Activated CD8-positive, alpha-beta T cell treated with anti-CD3 and anti-CD28 coated beads for 36 hours (primary cell): ENCODE measurements at places on chromosomes 7 and 10. TPM values are rescaled to one million over a fixed set of nuclear protein-coding genes. Genes with fewer than 3 reads are reported as not detected.

GRCh38 chr7:94440451-94441039 is 45.9 kb downstream of the COL1A2 start:
- H3K36me3 ChIP-seq: no peaks in the 10 kb centered on the region
- H3K4me3 ChIP-seq: no peak overlapping the region
- H3K27me3 ChIP-seq: peaks cover 28% of the 10 kb centered on the region

DNA sequence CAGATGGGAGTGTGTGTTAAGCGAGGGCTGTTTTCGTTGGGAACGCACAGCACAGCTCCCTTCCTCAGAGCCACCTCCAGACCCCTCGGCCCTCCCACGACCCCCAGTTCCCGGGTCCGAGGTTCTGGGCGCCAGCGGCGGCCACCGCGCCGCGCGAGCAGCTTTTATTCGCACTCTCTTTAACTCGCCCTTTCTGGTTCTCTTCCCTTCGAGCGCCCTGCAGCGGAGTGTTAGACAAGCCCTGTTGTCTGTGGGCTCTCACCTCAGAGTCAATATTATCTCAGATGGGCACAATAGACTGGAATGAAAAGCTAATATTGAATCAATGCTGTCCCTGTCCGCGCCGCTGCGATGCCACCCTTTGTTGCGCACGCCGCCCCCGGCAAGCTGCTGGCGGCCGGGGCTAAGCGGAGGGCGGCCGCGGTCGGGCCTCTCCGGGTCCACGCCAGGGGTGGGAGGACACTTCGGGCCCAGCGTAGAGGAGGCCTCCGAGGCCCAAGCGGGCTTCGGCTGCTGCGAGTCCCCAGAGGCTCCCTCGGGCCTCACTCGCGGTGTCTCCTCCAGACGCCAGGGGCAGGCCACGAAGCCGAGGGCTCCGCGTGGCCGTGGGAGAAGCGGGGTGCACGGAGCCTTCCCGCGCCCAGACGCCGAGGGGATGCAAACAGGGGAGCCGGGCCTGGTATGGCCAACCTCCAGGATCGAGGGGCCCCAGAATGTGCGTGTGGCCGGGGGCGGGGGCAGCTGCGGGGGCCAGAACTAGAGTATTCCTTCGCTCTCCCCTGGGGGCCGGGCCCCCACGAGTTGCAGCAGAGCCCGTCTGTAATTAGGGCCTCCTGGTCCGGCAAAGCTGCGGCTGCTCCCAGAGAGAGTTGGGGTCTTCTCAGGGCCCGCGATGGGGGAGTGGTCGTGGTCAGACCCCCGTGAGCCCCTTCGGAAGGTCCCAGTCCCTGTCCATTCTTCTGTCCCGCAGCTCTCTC is 7.9 kb upstream of the EMX2 start:
- H3K27me3 ChIP-seq: peaks cover 65% of the 10 kb centered on the region
- H3K27ac ChIP-seq: no peak overlapping the region
- no peaks in the 10 kb centered on the region for H3K36me3 ChIP-seq
- H3K4me1 ChIP-seq: peaks cover 9% of the 10 kb centered on the region
- no peak for DNase-seq

DNA sequence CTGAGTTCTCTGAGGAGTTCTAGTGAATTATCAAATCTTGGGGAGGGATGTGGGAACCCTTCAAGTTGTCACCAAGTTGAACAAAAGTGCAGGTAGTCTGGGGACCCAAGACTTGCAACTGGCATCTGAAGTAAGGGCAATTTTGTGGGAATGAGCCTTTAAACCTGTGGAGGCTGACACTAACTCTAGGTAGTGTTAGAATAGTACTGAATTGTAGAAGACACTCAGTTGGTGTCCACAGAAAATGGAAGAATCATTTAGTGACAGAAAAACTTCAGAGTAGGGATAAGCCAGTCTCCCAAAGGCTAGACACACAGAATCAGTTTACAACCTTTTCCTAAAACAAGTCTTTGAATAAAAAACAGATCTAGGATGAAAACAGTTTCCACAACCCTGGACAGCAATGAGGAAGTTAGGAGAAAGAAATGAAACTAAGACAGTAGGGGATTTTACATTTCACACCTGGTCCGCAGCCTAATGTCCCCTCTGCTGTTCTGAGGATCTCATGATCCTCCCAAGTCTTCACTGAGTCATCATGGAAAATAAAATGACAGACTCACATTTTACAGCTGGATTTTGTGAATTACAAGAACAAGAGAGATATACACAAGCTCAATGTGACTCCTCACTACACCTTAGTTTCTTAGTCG is 23.0 kb upstream of the ING3 start:
- no peak for DNase-seq
- H3K27ac ChIP-seq: no peak overlapping the region
- no peaks in the 10 kb centered on the region for H3K36me3 ChIP-seq
- no peak overlapping the region for H3K4me3 ChIP-seq
- peaks cover 21% of the 10 kb centered on the region for H3K27me3 ChIP-seq
- no peaks in the 10 kb centered on the region for H3K4me1 ChIP-seq

GRCh38 chr7:43768201-43768886 is 9.9 kb downstream of the BLVRA start:
- H3K4me3 ChIP-seq: no peak overlapping the region
- DNase-seq: no peak
- no peak overlapping the region for H3K27ac ChIP-seq
- peaks cover 17% of the 10 kb centered on the region for H3K4me1 ChIP-seq
- H3K36me3 ChIP-seq: peaks cover 9% of the 10 kb centered on the region

ADAM22 gene
- 3.0 TPM for total RNA-seq

ANKRD22 gene
- not detected for total RNA-seq

GRCh38 chr10:75404815-75405597 is 3.4 kb upstream of the ZNF503 start:
- DNase-seq: no peak
- H3K27ac ChIP-seq: no peak overlapping the region
- H3K4me3 ChIP-seq: no peak overlapping the region
- H3K27me3 ChIP-seq: peaks cover 68% of the 10 kb centered on the region

DNA sequence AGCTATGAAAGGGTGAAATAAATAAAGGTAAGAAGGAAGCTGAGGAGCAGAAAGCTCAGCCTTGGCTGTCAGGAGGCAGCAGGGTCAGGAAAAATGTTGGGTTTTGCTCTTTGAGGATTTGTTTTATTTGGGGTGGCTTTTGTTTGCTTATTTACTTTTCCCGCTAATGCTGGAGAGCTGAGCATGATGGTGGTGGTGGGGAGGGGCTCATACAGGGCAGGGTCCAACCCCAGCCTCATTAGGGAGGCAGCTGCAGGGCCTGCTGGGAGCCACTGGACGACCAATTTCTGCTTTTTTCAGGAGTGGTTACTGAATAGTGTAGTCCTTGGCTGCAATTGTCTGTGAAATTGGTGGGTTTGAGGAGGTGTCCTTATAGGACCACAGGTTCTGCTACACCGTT is 36.3 kb downstream of the CCM2 start:
- peak overlapping the region; percentile 77 for H3K27ac ChIP-seq
- peak overlapping the region; percentile 32 for H3K4me3 ChIP-seq
- DNase-seq: no peak
- no peaks in the 10 kb centered on the region for H3K27me3 ChIP-seq

AGMO gene
- total RNA-seq: not detected

PPP1R3C gene
- 0.99 TPM for total RNA-seq

TMEM176A gene
- not detected for total RNA-seq

GRCh38 chr7:107856806-107857540 is 34.0 kb upstream of the DLD start:
- H3K27ac ChIP-seq: peak overlapping the region; percentile 81
- no peak overlapping the region for H3K4me3 ChIP-seq
- H3K27me3 ChIP-seq: no peaks in the 10 kb centered on the region

GRCh38 chr7:158138329-158138597 is 449.4 kb downstream of the PTPRN2 start:
- DNase-seq: no peak
- no peak overlapping the region for H3K4me3 ChIP-seq
- H3K4me1 ChIP-seq: no peaks in the 10 kb centered on the region
- H3K36me3 ChIP-seq: no peaks in the 10 kb centered on the region

- no peaks in the 10 kb centered on the region for H3K36me3 ChIP-seq
- H3K27ac ChIP-seq: no peak overlapping the region
- peaks cover 15% of the 10 kb centered on the region for H3K4me1 ChIP-seq
- H3K27me3 ChIP-seq: peaks cover 7% of the 10 kb centered on the region
- DNase-seq: no peak
- H3K4me3 ChIP-seq: no peak overlapping the region
Measured at GRCh38 chr7:150946421-150947240, 31.5 kb downstream of the KCNH2 start.

CPVL gene
- not detected for total RNA-seq

AGR2 gene
- total RNA-seq: not detected

DNA sequence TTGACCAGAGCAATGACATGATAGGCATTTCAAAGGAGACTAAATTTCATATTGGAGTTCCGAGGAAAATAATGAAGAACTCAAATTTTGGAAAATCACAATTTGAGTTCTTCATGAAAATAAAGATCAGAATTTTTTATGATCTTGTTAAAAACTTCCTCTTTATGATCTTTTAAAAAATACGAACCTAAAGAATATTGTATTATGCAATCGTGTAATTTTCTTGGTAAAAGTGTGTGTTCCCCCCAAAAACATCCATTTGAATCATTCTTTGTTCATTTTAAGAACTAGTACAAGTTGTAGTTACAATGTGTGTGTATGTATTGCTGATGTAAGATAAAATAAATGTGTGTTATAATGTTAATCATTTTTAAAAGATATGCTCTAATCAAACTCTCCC is 79.3 kb upstream of the PDK4 start:
- H3K4me1 ChIP-seq: no peaks in the 10 kb centered on the region
- DNase-seq: no peak
- no peaks in the 10 kb centered on the region for H3K36me3 ChIP-seq
- H3K27me3 ChIP-seq: peaks cover 2% of the 10 kb centered on the region
- no peak overlapping the region for H3K27ac ChIP-seq

DNA sequence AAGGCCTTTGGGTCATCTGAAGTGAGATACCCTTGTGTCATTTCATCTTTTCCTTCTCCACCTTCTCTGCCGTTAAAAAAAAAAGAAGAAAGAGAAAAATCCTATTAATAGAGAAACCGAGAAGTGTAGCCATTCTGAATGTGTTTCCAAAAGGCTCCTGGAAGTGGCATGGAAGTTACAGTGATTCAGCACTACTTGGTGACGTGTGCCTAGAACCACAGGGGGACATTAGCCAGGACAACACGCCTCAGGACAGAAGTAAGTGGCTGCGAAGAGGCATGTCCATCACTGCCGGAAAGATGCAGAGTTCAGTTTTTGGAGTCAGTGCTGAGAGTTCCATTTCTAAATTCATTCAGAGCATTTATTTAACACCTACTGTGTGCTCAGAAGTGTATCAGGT is 6.3 kb downstream of the HTRA1 start:
- peaks cover 3% of the 10 kb centered on the region for H3K4me1 ChIP-seq
- no peak overlapping the region for H3K4me3 ChIP-seq
- no peak for DNase-seq
- H3K27ac ChIP-seq: no peak overlapping the region

- H3K27ac ChIP-seq: no peak overlapping the region
- no peaks in the 10 kb centered on the region for H3K36me3 ChIP-seq
- H3K4me3 ChIP-seq: no peak overlapping the region
- H3K27me3 ChIP-seq: peaks cover 4% of the 10 kb centered on the region
- DNase-seq: no peak
- H3K4me1 ChIP-seq: no peaks in the 10 kb centered on the region
Measured at GRCh38 chr7:117955046-117955445, 81.8 kb upstream of the CTTNBP2 start.

RSPH10B2 gene
- total RNA-seq: 0.63 TPM

- H3K4me3 ChIP-seq: no peak overlapping the region
- H3K36me3 ChIP-seq: peaks cover 60% of the 10 kb centered on the region
- peaks cover 35% of the 10 kb centered on the region for H3K4me1 ChIP-seq
- no peaks in the 10 kb centered on the region for H3K27me3 ChIP-seq
- DNase-seq: no peak
Measured at GRCh38 chr10:98150544-98150943, 16.1 kb downstream of the R3HCC1L start.

COL1A2 gene
- 0.47 TPM for total RNA-seq

DNA sequence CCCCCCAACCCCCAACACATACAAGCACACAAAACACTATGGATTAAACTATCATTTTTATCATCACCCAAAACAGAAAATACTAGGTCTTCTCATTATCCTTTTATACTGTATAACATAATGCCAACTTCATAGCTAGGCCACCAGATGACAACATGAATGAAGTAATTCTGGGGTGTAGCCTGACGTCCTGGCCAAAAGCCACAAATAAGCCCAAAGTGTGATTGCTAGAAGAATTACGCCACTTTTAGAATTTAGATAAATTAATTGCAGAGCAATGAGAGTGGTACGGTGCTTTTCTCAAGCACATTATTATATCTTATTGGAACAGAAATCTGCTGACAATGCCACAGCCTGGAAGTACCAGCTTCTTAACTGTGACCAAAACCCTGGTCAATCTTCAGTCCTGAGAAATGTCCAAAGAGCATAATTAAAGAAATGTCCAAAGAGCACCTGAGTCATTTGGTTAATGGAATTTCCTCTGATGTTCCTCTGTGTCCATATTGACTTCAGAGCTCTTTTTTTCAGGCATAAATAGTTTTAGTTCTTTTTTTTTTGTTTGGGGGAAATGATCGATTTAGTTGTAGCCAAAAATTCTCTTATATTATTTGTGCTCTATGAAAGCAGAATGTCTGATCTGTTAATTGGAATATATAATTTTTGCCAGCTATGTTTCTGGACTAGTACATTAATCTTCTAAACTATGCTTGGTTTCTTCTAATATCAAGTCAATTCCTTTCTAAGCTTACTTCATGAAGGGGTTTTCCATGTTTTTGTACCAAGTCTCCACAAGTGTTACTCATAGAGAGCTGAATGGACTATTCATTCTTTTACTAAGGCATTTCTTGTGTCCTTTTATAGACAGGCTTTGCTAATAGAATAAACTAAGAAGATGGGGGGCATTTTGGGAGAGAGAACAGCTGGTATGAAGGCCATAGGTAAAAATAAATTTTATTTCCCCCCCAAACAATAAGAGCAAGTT is 233.4 kb upstream of the SLC26A5 start:
- no peaks in the 10 kb centered on the region for H3K27me3 ChIP-seq
- H3K27ac ChIP-seq: no peak overlapping the region
- H3K4me3 ChIP-seq: no peak overlapping the region
- H3K4me1 ChIP-seq: no peaks in the 10 kb centered on the region
- no peak for DNase-seq

- no peaks in the 10 kb centered on the region for H3K36me3 ChIP-seq
- H3K4me1 ChIP-seq: no peaks in the 10 kb centered on the region
- H3K27ac ChIP-seq: no peak overlapping the region
Measured at GRCh38 chr7:13998866-13999265, 9.4 kb upstream of the ETV1 start.

TAF3 gene
- total RNA-seq: 12.5 TPM

DNA sequence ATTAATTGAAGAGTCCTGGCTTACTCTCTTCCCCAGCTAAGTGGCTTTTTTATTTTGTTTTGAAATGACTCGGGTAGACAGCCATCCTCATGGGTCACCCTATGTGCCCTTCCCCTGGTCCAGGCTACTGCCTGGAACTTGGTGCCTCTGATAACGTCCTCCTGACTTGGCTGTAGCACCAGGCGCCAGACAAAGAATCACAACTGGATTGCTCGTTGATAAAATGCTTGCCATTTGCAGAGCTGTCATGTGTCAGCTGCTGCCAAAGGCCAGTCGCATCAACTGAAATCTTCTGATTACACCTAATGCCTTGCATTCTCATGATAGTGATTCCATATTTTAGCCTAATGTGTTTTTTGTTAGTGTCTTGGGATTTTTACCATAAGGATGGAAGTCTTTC is 27.4 kb upstream of the ABLIM1 start:
- no peaks in the 10 kb centered on the region for H3K27me3 ChIP-seq
- DNase-seq: no peak
- H3K27ac ChIP-seq: no peak overlapping the region
- H3K4me1 ChIP-seq: no peaks in the 10 kb centered on the region
